Stimulated activated CD4-positive, alpha-beta T cell treated with anti-CD3 and anti-CD28 coated beads, Interleukin-1b, Interleukin-23, amount 100 ng/mL, for 1 hour (primary cell): ENCODE measurements at places on chromosomes 3 and 15.

GRCh38 chr3:188008582-188009213 lies 145.3 kb upstream of the LPP start:
- DNase-seq = no peak

GRCh38 chr3:10438902-10439610 lies 66.3 kb downstream of the ATP2B2 start:
- no peak for DNase-seq

GRCh38 chr3:110533089-110533488 lies 538.5 kb upstream of the NECTIN3 start:
- DNase-seq = no peak

DNA sequence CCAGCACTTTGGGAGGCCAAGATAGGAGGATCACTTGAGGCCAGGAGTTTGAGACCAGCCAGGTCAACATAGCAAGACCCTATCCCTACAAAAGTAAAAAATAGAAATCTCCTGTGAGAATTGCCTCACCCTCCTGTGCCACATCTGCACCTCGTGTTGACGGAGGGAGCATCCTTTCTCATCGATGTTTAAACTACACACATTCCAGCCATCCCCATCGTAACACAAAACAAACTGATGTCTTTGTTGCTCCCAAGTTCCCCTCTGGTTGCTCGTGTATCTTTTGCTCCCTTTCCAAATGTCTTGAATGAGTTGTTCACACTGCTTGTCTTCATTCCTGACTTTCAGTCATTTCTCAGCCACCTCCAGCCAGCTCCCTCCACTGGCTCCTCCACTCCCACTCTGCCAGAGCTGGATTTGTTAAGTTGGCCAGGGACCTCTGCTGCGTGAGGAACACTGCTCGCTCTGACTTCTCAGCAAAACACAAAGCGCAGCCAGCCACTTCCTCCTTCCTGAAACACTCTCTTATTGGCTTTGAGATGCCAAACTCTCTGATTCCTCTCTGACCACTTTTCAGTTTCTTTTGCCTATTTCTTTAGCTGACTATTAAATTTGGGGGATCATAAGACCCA lies 53.6 kb upstream of the ATP13A3 start:
- DNase-seq = no peak

DNA sequence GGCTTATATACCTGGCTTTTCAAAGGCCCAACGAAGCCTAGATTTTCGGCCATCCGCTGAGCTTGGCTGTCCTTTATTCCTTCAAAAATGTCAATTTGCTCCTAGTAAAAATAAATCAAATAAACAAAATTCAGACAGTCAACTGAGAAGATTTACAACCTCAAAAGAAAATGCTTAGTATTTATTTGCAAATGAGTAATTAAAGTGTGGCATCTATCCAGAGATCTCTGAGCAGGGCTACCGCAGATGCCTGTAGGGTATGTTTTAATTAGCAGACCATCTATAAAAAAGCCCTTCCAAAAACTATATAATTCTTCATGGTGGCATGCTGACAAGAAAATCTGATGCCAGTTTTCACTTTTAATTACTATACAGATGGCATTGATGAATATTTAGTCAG lies 136.2 kb downstream of the SUCLG2 start:
- DNase-seq = no peak

- DNase-seq = no peak
Measured at GRCh38 chr3:102192575-102192974, 242.2 kb upstream of the ZPLD1 start.

DNA sequence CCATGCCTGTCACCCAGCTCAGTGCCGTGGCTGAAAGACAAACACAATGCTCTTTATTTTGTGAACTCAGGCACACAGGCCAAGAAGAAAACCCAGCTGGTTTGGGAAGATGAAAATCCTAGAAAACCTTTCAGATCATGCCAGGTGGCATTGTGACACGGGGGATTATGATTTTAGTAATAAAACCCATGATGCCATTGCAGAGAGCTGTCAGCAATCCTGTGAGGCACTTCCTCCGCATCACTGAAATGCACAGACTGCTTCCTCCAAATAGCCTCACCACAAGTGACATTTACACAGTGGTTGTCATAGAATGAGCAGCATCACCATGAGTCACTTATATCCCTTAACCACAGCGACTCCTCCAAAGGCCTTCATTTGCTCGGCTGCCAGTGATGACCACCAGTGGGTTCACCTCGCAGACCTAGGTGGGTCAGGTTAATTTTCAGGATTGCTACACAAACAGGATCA lies 22.7 kb downstream of the ABHD6 start:
- no peak for DNase-seq

DNA sequence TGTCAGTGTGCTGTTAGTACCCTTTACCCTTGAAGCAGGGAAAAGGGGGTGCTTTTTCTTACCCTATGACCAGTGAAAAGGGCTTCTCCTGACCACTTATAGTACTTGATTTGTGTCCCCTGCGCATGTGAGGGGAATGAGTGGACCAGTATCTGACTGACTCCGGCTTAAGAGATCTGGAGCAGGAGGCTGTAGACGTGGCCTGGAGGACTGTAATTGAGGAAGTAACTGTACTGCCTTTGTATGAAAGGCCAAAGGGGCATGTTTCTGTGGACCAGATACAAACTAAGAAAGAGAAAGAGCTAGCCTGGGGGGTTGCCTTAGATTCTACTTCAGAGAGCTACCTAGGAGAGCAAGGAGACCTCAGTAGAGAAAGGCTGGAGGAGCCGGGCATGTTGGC lies 89.9 kb upstream of the TBL1XR1 start:
- no peak for DNase-seq

- DNase-seq = no peak
Measured at GRCh38 chr15:65806397-65806796, 14.3 kb upstream of the DENND4A start.

- DNase-seq = no peak
Measured at GRCh38 chr15:56916825-56917477, 1.5 kb upstream of the TCF12 start.

- no peak for DNase-seq
Measured at GRCh38 chr3:136385457-136385856, 135.3 kb downstream of the PCCB start.

DNA sequence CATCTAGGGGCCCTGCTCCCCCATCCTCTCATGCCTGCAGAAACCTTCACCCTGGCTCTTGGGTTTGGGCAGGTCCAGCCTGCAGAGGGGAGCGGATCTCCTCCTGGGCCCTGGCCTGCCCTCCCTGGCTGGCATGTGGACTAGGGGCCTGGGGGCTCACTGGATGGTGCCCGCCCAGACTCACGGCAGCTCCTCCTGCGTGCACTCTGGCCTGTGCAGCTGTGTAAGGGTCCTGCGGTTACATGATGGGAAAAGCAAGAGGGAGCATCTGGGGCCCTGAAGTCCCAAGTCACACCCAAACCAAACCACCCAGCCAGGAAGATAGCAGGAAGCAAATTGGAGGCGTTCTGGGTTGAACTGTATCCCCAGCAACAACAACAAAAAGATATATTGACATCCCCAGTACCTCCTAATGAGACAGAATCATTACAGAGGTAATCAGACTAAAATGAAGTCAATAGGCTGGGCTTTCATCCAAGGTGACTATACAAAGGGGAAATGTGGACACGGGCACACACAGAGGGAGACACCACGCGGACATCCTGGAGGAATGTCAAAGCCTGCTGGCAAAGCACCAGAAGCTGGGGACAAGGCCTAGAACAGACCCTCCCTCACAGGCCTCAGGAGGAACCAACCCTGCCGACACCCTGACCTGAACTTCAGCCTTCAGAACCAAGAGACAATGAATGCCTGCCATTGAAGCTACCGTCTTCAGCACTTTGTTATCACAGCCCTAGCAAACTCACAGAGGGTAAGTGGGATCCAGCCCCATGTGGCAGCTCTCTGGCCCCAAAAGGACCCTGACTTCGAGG lies 10.4 kb upstream of the CLK3 start:
- no peak for DNase-seq

DNA sequence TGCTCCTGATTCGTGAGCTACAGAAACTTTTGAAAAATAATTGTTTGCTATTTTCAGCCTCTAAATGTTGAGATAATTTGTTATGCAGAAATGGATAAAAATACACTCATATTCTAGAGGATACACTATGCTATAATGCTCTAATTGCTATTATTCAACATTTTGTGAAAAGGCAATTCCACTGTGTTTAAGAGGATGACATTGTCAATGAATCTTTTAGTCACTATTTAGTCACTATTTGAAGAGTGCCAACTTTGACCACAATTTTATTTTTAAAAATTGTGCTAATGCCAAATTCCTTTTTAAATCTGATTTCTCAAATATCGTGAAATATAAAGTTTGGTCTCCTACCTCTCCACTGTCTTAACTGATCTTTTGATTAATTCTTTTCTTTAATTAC lies 604.9 kb upstream of the KCNMB2 start:
- DNase-seq = no peak

GRCh38 chr15:63094495-63094931 lies 27.1 kb upstream of the LACTB start:
- no peak for DNase-seq
